IPS DF 19.7 (cell line): ENCODE measurements at places on chromosomes 2 and 18.

DNA sequence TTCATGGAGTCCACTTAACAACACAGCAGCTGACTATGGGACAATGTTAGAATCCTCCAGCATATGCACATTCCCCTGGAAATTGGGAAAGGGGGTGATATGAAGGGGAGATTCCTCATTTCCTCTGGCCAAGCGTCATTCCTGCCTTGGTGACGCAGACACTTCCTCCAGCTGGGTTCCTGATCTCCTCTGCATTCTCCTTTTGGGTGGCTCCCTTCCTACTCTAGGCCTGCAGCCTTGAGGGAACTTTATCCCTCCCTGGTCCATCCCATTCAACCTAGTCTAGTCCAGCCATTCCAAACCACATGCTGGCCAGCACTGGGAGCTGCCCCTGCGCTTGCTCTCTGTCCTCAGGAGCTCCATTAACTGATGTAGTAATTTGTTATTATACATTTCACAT lies 216.8 kb downstream of the VAPA start:
- no peak for DNase-seq

DNA sequence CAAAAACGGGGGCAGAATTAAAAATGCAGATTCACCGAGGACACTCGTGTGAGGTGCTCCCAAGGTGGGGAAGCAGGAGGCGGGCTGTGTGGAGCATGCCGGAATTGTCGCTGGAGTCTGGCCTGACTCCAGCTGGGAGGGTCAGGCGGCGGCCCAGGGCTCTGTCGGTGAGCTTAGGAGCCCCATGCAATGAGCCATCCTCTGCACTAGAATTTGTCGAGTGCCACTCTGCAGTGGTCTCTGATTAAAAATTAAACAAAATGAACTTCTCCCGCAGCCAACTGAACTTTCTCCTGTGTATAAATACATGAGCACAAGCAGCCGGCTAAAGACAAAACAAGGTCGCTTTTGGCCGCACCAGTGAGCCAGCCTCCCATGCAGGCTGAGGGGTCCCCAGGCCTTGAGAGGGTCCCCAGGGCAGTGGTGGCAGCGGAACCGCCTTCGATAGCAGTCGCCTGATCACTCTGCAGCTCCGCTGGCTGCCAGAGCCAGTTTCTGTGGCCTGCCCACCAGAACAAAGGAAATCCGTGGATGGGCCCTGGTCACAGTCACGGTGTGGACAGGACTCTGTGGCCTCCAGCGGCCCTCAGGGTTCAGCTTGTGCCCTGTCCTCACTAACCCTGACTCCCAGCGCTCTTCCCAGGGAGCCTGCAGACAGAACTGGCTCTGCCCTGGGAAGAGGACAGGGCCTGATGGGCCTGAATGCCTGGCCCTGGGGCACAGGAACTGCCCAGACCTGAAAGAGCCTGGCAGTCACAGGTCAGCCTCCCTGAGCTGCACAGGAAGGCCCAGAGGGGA lies 201.3 kb downstream of the EIPR1 start:
- DNase-seq: no peak

DNA sequence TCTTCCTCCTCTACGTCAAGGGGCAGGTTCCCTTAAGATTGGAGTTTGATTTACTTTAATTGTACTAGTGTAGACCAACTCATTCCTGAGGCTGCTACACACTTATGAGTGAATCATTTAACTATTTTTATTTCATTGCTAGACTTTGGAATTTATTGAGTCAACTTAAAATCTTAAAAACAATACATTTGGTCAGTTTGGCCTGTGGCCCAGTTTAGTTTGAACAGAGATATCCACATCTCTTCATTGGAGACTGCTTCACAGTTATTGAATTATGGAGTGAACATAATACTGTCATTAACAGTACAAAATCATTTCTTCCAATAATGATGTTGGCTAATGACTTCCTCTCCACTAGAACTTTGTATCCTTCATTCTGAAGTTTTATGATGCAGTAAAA lies 34.5 kb upstream of the STPG4 start:
- DNase-seq: no peak

DNA sequence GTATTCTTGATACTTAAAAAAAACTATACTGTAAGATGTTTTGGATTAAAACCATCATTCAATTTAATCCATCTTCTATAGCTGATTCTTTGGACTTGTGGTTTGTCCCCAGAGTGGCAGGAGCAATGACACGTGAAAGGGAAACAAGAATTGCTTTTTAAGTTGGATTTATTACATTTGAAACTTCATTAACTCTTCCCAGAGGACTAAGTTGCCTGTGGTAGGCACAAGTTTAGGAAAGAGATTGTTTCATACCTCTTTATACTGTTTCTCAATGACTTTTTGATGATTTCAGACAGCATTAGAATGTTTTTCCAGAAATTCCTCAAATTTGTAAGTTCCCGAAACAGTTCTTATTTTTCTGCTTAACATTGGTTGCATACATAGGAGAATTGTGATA lies 41.3 kb downstream of the ACVR2A start:
- no peak for DNase-seq
